Daoy (cell line): ENCODE measurements at places on chromosomes 12 and 14. TPM values are rescaled to one million over a fixed set of nuclear protein-coding genes. Genes with fewer than 3 reads are reported as not detected.
A peak's percentile ranks its signal among the peaks of the same experiment; 100 is the strongest.

KRT83 gene
- total RNA-seq: not detected in 2 replicates

ALG10 gene
- 6.7 and 10.6 TPM in 2 replicates for total RNA-seq

RGS6 gene
- total RNA-seq: not detected in 2 replicates

KRT85 gene
- total RNA-seq: 0.80 TPM in 1 of 2 replicates, not detected in the other

P2RX2 gene
- not detected in 2 replicates for total RNA-seq

AQP5 gene
- total RNA-seq: not detected in 2 replicates

PCNX1 gene
- total RNA-seq: 17.2 and 21.6 TPM in 2 replicates

SLC17A8 gene
- total RNA-seq: not detected in 2 replicates

SLC25A47 gene
- not detected in 2 replicates for total RNA-seq

RAPGEF3 gene
- total RNA-seq: 0.83 and 1.4 TPM in 2 replicates

JAG2 gene
- total RNA-seq: 5.1 and 6.3 TPM in 2 replicates

- peak; percentile 7 for DNase-seq
Observed at GRCh38 chr12:68980476-68981212, 47.7 kb upstream of the CPM start.

- DNase-seq: peak; percentile 10
Observed at GRCh38 chr12:76586764-76587395, 27.3 kb upstream of the OSBPL8 start.

- no peak for DNase-seq
Observed at GRCh38 chr14:25537846-25538455, 488.0 kb upstream of the STXBP6 start.

GRCh38 chr12:8127138-8127537 is 3.7 kb downstream of the CLEC4A start:
- no peak for DNase-seq

- no peak for DNase-seq
Observed at GRCh38 chr12:39574785-39575497, 44.7 kb downstream of the ABCD2 start.

DNA sequence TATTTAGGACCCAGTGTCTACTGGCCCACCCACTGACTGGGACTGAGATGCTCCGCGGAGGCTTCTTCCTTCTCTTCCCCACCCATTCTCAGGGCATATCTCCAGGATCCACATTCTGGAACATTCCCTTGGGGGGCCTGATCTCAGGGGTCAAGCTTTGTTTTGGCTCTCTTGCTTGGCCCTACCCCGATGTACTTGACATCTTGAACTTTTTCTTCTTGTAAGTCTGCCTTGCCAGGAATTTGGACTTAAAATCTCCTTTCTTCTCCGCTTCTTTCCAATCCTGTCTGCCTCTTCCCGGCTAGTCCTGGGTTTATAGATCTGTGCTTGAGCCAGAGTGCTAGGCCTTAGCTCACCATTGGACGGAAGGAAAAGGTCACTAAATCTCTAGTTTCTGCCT is 22.1 kb downstream of the DACT1 start:
- DNase-seq: no peak

DNA sequence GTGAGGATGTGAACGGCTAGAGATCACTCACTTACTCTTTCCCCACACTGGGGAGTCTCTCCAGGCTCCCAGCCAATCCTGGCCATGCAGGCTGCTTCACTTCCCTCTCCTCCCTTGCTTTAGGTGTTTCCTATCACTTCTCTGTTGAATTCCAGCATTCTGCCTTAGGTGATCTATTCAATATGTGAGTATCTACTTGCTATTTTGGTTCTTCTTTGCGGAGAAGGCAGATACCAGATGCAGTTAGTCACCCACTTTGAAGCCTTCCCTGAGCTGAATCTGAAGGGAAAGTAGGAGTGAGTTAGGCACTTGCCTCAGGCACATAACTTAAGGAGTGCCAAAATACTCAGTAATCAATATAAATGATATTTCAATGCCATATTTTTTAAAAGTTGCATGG is 36.0 kb upstream of the FAR2 start:
- DNase-seq: no peak

- no peak for DNase-seq
Observed at GRCh38 chr14:64095620-64096019, 198.6 kb downstream of the ESR2 start.

- no peak for DNase-seq
Observed at GRCh38 chr12:30485230-30485890, 210.3 kb downstream of the IPO8 start.

GRCh38 chr14:22836301-22837113 is at the start of gene MMP14:
Gene MMP14, plus strand, starts transcription at chr14:22836585. Its CDS starts 233 bp downstream, at chr14:22836818.
- peak; percentile 89 for DNase-seq

GRCh38 chr14:34324363-34324795 is 137.7 kb downstream of the SPTSSA start:
- peak; percentile 44 for DNase-seq

DNA sequence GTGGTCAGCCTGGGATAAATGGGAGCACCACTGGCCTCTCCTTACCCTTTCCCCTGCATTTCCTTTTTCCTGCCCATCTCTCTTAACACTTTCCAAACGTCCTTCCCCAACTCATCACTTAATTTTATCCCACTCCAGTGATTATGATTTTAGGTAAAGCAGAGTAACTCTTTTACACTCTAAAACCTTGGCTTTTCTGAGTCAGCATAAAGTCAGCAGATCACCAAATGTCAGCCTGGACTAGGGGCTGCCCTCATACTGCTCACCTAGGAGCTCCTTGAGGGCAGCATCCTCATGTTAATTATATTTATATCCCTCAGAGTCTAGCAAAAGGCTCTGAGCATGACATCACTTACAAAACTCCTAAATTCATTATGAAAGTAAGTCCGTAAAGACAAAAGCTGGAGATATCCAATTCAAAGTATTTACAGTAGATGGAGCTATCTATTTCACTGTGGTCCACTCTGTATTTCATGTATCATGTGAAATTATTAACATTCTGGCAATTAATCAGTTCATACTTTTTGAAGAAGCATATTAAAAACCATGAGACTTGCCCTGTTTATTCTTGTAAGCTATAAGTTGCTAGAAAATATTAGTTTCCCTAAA is 17.0 kb upstream of the DICER1 start:
- no peak for DNase-seq

GRCh38 chr14:98798099-98798498 is 473.9 kb downstream of the BCL11B start:
- no peak for DNase-seq

GRCh38 chr14:90318016-90318415 is 13.7 kb downstream of the NRDE2 start:
- no peak for DNase-seq

DNA sequence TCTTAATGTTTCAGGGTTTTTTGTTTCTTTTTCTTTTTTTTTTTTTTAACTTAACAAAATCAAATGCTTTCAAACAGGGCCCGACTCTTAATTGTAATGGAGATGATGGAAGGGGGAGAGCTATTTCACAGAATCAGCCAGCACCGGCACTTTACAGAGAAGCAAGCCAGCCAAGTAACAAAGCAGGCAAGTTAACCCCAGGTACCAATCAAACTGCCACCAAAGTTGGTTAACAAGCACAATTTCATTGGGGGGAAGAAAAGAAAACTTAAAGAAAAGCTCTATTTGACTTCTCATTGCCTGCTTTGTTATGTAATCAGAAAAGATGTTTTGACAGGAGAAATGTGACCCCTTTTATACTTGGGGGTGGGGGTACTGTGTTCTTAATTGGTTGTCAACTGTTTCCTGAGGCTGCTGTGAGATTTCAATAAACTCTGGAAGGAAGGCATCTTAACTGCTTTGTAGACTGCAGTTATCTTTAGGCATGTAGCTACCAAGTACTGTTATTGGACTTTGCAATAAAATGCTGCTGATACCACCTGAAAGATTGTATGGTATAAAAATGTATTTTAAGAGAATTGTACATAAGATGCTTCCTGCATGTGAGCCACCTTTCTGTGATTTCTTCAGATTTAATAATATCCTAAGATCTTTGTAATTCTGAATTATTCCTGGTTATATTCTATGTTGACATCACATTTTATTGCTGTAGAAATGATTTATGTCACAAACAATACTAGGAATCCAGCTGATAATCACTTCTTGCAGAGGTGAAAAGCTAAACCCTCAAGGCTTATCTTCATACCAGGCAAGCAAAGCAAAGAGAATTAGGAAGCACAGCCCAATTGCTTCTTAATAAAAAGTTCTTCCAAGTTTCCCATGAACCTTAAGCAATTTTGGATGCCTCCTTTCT is 26.9 kb downstream of the MAPKAPK5 start:
- DNase-seq: no peak

DNA sequence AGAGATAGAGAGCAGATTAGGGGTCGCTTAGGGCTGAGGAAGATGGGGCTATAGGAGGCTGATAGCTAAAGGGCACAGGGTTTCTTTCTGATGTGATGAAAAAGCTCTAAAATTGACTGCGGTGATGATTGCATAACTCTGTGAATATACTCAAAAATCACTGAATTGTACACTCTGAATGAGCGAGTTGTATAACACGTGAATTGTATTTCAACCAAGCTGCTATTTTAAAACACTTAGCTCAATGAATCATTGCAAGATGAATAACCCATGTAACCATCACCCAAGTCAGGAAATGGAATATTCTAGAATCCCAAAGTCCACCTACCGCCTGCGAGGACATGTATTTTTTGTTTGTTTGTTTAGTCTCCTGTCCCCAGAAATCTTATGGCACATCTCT is 60.1 kb upstream of the CCND2 start:
- DNase-seq: no peak

- DNase-seq: peak; percentile 65
Observed at GRCh38 chr14:55458800-55459515, 18.5 kb upstream of the TBPL2 start.

DNA sequence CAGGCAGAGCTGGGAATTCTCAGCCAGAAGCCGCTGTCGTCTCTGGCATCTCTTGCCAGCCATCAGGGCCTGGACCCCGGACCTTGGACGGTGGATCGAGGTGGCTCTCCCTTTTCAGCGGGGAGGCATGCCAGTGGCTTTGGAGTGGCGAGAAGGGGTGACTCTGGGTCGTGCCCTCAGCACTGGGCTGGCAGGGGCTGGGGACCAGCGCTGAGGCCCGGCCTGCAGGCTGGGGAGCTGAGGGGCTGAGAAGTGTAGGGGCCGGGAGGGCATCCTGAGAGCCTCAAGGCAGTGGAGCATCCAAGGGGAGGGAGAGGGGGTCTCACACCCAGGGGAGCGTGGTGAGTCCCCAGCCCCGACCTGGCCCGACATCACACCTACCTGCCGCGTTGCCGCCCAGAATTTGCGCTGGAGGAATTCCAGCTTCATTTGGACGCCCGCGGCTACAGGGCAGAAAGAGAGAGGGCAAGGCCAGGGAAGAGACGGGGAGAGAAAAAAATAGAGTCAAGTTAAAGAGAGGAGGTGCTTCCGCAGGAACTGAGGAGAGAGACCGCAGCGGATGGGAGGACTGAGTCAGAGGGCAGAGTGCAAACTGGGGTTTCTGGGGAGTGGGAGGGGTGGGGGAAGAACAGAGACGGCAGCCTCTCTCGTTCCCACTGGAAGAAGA is 9.0 kb upstream of the LRTM2 start:
- DNase-seq: peak; percentile 73

DNA sequence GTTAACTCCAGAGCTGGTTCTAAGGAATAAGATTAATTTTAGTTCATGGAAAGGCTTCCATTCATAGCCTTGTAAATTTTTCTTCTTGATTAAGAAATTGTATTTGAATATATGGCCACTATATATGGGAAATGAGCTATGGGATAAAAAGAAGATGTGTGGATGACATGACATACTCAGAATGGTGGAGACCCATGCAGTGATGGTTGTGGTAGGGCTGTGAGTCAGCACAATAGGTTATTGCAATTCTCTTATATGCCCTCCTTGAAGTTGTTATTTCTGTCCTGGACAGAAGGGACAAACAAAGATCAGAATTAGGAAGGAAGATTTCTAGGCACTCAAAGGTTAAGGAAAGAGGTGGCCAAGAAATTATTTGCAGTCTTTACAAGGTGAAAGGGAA is 21.5 kb downstream of the RASSF9 start:
- DNase-seq: peak; percentile 37

- no peak for DNase-seq
Observed at GRCh38 chr14:20387576-20387975, 25.7 kb downstream of the TEP1 start.

GRCh38 chr14:104895207-104895785 is 29.4 kb upstream of the PLD4 start:
- DNase-seq: no peak

GRCh38 chr14:62066304-62066703 is 304.1 kb downstream of the SNAPC1 start:
- no peak for DNase-seq

DNA sequence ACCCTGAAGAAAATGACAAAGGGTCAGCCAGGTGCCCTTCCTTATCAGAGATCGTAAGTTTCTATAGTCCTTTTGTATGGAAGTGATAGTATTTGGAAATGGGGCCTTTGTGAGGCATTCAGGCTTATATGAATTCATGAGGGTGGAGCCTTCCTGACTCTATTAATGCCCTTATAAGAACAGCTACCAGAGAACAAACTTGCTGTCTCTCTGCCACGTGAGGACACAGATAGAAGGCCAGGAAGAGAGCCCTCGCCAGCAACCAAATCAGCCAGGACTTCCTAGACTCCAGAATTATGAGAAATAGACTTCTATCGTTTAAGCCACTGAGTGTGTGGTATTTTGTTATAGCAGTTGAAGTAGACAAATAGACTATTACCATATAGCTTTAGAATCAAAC is 36.7 kb downstream of the TRMT5 start:
- no peak for DNase-seq

DNA sequence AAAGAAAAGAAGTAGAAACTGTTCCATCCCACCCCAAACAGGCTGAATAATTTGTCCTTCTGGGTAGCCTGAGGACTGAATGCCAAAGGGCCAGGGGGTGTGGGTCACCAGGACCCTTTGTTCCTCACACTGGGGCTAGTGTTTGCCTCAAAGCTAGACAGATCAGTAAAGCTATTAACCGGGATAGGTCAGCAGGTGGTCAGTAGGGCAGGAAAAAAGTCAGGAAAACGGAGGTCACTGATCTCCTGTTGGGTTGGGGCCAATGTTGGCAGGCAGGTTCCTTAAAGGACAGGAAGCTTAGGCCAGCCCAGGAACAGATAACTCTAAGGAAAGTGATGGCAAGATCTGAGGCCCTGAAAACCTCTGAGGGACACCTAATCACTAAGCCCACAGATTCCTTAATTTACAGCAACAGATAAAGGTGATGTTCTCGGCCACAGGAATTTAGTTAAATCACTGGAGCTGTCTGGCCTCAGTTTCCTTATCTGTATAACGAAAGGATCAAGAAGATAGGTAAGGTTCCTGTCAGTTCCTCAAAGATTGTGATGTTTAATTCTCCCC is 22.7 kb upstream of the TMPO start:
- DNase-seq: no peak

DNA sequence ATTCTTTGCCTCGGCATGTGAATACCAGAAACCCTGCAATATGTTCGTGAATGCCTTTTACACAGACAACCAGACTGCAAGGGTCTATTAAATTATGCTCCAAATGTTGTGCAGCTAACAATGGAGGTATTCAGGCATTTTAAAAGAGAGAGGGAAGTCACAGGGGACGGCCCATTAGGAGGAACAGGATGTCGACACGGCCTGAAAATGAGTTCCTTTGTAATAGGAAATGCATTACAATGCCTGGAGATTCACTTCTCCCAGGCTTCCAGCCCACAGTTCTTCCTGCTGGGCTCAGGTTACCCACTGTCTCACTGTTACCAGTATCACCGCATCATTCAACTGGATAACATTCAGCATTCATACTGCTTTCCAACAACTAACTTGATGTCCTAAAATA is 2.5 kb downstream of the DUSP6 start:
- peak; percentile 79 for DNase-seq
